ENCODE measurements at places on chromosomes 11 and 22.

- DNase-seq, result no peak
Measured at GRCh38 chr11:1647901-1648652, 18.5 kb downstream of the KRTAP5-5 start.

DNA sequence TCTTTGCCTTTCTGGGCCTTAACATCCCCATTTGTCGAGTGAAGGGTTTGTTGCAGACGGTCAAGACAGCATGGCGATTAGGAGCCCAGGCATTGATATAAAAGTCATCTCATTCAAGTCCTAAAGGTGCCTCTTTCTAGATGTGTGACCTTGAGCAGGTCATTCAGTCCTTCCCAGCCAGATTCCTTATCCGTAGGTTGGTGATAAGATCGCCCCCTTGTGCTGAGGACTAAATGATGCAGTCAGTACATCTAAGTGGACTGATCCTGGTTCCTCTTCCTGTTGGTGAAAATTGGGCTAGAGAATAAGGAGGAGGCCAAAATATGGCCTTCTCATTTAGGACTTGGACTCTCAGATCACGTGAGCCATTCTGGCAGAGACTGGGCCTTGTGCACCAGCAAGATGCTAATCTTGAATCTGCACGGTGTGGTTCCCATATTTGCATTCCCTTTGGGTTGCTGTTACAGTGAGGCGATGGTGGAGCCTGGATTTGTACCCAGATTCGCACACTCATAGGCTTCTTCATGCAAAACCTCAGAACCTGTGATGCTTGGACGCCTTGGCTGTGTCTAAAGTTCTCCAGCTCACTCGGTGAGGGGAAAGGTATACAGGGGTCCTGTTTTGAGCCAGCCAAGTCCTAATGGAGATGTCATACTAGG lies 156.8 kb downstream of the MYO18B start:
- DNase-seq, result no peak

GRCh38 chr11:122813176-122813893 lies 25.0 kb upstream of the CRTAM start:
- no peak for DNase-seq

GRCh38 chr11:93933230-93933629 lies 82.8 kb upstream of the VSTM5 start:
- no peak for DNase-seq

- DNase-seq, result no peak
Measured at GRCh38 chr11:13207665-13208594, 69.7 kb upstream of the BMAL1 start.

- DNase-seq, result no peak
Measured at GRCh38 chr22:32707971-32708370, 93.5 kb upstream of the TIMP3 start.

GRCh38 chr11:36151933-36152580 lies 137.2 kb downstream of the COMMD9 start:
- no peak for DNase-seq

- no peak for DNase-seq
Measured at GRCh38 chr11:64990222-64990923, 6.4 kb downstream of the BATF2 start.

Measured in activated CD8-positive, alpha-beta memory T cell treated with anti-CD3 and anti-CD28 coated beads, Interleukin-2, amount 50 U/mL, for 48 hours (primary cell).